Activated CD4-positive, CD25-positive, alpha-beta regulatory T cell (primary cell): ENCODE measurements at places on chromosomes 11 and 22.

DNA sequence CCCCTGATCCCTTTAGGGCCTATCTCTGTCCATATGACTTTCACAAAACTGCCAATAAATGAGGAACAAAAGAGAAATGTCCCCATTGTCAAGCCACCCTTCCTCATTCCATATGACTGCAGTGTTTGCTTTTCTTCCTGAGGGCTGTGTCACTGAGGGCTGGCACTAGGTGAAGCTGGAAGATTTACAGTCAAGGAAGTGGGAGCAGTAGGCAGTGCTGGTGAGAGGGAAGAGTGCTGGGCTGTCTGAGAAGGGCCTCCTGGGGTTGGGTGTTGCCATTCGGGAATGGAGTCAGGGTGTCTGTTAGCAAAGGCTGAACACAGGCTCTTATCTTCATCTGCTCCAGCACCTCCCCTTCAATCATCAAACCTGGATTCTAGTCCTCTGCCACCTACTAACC, 30.9 kb downstream of the INSC start:
- no peak for DNase-seq

- DNase-seq: no peak
These were observed 101.8 kb downstream of the KIRREL3 start for GRCh38 chr11:126898802-126899201.

DNA sequence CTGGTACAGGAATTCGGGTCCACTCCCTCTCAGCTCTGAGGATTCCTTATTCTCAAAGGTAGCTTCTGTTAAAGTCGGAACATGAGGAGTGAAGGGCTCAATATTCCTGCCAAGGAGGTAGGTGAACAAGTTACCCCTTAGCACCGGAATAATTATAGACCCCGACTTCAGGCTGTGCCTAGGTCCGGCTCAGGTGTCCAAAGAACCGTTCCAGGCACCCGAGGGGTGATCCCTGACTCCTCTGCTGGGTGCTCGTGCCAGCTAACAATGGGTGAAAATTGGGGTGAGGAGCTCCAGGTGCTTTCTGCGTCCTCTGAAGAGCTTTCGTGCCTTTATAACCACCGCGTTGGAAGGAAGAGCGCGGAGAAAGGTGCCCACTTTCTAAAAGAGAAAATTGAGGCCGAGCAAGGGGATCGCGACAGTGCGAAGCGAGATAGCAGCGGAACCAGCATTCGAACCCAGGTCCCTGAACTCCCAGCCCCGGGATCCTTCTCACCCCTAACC, 393 bp downstream of the CYB561A3 start:
- no peak for DNase-seq

GRCh38 chr11:113400631-113401230, 13.2 kb downstream of the ANKK1 start:
- DNase-seq: no peak

GRCh38 chr11:46063138-46063537, 58.1 kb downstream of the PHF21A start:
- DNase-seq: no peak

GRCh38 chr11:75562048-75562835, at the start of gene SERPINH1:
Gene SERPINH1 (plus strand): TSS chr11:75562253. CDS start chr11:75566350, 4,097 bp downstream.
- peak; percentile 47 for DNase-seq

- DNase-seq: no peak
These were observed 80.3 kb downstream of the BTBD10 start for GRCh38 chr11:13382751-13383150.

- no peak for DNase-seq
These were observed 453.4 kb downstream of the NTM start for GRCh38 chr11:131823772-131824171.

DNA sequence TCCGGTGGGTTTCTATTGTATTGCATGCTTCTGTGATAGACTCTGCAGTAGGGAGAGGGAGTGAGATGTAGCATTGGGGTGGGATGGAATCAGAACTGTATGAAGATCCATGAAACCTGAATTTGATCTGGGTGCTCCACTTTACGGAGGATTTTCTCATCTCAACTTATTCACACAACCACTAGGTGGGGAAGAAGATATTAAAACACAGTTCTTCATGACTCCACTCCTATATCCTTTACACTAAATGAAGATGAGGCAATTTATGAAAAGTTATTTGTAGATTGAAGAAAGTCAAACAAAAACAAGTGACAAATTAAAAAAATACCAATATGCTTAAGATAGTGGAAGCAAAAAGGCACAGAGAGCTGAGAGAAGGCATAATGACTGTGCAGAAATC, 92.6 kb upstream of the PDGFD start:
- no peak for DNase-seq

DNA sequence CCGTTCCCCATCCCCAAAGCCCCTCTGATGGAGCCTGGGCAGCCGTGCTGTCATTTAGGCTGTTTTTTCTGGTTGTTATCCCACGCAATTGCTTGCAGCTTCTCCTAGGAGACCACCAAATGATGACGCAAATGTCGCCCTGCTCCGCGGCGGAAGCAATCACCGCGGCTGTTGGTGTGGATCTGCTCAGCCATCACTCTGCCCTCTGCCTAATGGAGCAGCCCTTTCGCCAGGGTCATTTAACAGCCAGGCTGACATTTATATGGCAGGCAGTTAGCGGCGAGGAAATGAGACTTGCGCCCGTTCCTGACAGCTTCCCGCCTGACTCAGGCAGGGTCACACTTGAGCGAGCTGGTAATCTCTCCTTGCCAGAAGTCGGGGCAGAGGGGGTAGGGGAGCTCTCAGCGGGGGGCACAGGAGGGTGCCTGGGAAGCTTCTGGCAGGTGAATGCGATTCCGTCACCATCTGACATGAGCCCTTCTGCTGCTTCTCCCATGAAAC, 97.9 kb upstream of the RTL6 start:
- DNase-seq: no peak

- DNase-seq: peak; percentile 33
These were observed at the start of gene SPINDOC for GRCh38 chr11:63813035-63813562. Gene SPINDOC (plus strand): TSS chr11:63813456. CDS start chr11:63813687, 231 bp downstream.

DNA sequence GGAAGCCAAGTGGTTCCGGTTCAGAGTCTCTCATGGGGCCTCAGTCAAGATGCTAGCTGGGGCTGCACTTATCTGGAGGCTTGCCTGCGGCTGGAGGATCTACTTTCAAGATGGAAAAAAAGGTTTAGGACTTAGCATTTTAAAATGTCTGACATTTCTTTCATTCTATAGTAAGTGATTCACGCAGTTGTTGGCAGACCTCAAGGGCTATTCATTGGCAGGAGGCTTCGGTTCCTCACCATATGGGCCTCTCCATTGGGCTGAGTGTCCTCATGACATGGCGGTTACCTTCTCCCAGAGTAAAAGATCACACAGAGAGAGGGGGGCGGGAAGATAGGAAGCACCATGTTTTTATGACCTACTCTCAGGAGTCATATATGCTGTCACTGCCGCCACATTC, 298.0 kb upstream of the PLET1 start:
- DNase-seq: no peak

GRCh38 chr11:19816040-19816439, 103.4 kb downstream of the NAV2 start:
- no peak for DNase-seq

DNA sequence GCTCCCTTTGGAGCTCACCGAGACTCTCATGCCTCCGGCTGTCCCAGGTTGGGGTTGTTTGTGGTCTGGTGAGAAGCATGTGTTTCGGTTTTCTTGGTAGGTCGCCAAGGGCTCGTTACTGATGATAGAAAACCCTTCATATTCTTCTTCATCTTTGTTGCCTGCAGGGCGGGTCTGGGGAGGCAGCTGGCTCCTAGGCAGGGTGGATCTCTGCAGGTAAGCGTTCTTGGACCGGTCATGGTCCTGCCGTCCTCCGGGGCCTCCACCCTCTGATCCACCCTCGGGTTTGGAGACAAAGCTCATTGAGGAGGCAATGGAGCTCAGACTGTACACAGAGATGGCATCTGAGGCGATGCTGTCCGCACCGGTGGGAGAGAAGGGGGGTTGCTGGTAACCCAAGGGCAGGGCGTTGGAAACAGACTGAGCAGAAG, 64.3 kb upstream of the PITPNB start:
- no peak for DNase-seq
